Left ventricle myocardium inferior (tissue), 1 donor: ENCODE measurements at places on chromosomes 16 and 17.

- H3K36me3 ChIP-seq = no peaks in the 10 kb centered on the region
- no peaks in the 10 kb centered on the region for H3K27me3 ChIP-seq
- no peaks in the 10 kb centered on the region for H3K4me1 ChIP-seq
- H3K4me3 ChIP-seq = no peak overlapping the region
- no peak overlapping the region for H3K27ac ChIP-seq
Measured at GRCh38 chr16:82201351-82201750, 31.3 kb upstream of the MPHOSPH6 start.

DNA sequence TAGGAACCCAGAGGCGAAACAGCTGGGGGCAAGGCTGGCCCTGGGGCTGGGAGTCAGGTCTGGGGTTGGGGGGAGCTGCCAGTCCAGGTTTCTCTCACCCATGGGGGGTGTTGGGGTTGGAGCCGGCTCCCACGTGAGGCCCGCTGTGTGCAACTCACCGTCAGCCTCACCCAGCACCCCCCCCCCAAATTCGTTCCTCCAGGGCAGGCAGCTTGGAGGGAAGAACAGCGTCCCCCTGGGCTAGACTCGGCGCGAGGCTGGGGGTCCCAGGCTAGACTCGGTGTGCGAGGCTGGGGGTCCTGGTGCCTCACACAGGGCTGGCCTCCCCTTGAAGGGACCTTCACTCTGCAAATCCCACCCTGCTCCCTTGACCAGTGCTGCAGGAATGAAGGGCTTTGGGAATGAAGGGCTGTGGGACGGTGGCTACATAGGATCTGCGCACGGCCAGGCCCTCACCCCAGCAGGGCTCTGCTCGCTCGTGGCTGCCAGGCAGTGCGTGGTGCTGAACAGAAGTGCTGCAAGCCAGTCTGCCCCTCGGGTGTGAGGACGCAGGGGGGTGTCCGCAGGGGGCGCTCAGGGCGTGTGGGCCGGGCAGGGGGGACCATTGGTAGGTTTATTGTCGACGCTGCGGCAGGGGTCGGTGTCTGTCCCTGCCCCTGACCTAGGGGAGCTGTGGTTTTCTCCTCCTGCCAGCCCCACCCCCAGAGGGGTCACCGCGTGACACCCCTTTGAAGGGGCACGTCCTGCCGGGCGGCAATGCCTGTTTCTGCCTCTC lies 74.7 kb downstream of the KLHDC4 start:
- peaks cover 49% of the 10 kb centered on the region for H3K27me3 ChIP-seq
- peaks cover 10% of the 10 kb centered on the region for H3K4me1 ChIP-seq
- H3K36me3 ChIP-seq = no peaks in the 10 kb centered on the region
- H3K4me3 ChIP-seq = peak overlapping the region; percentile 11
- no peak for DNase-seq

GRCh38 chr17:36755586-36755985 lies 154.2 kb downstream of the MRM1 start:
- H3K4me3 ChIP-seq = no peak overlapping the region
- no peaks in the 10 kb centered on the region for H3K4me1 ChIP-seq

GRCh38 chr16:30005341-30006094 lies 5.3 kb downstream of the DOC2A start:
- H3K27ac ChIP-seq = no peak overlapping the region
- DNase-seq = no peak
- H3K4me3 ChIP-seq = no peak overlapping the region
- H3K4me1 ChIP-seq = peaks cover 12% of the 10 kb centered on the region
- H3K27me3 ChIP-seq = peaks cover 27% of the 10 kb centered on the region
- peaks cover 13% of the 10 kb centered on the region for H3K36me3 ChIP-seq

- peaks cover 41% of the 10 kb centered on the region for H3K4me1 ChIP-seq
- DNase-seq = no peak
- no peaks in the 10 kb centered on the region for H3K27me3 ChIP-seq
- peak overlapping the region; percentile 95 for H3K4me3 ChIP-seq
- H3K36me3 ChIP-seq = no peaks in the 10 kb centered on the region
Measured at GRCh38 chr16:75433732-75434413, 570 bp upstream of the CFDP1 start.

- H3K27ac ChIP-seq = no peak overlapping the region
- H3K4me3 ChIP-seq = no peak overlapping the region
- peaks cover 94% of the 10 kb centered on the region for H3K36me3 ChIP-seq
Measured at GRCh38 chr17:64051153-64051552, 30.7 kb upstream of the ICAM2 start.

GRCh38 chr16:55212791-55213190 lies 111.2 kb upstream of the IRX6 start:
- no peaks in the 10 kb centered on the region for H3K36me3 ChIP-seq
- no peak overlapping the region for H3K27ac ChIP-seq
- H3K27me3 ChIP-seq = peaks cover 49% of the 10 kb centered on the region

GRCh38 chr17:31388351-31388750 lies 3.1 kb upstream of the RAB11FIP4 start:
- peaks cover 41% of the 10 kb centered on the region for H3K27me3 ChIP-seq
- no peak for DNase-seq
- H3K4me1 ChIP-seq = peaks cover 22% of the 10 kb centered on the region
- no peaks in the 10 kb centered on the region for H3K36me3 ChIP-seq
- no peak overlapping the region for H3K4me3 ChIP-seq

GRCh38 chr17:34582185-34582900 lies 3.0 kb downstream of the TMEM132E start:
- peaks cover 100% of the 10 kb centered on the region for H3K27me3 ChIP-seq
- H3K27ac ChIP-seq = no peak overlapping the region
- no peak for DNase-seq

- H3K4me1 ChIP-seq = peaks cover 71% of the 10 kb centered on the region
- no peak overlapping the region for H3K4me3 ChIP-seq
- no peak for DNase-seq
Measured at GRCh38 chr16:4517812-4518680, 20.5 kb downstream of the CDIP1 start.

- H3K36me3 ChIP-seq = no peaks in the 10 kb centered on the region
- DNase-seq = no peak
- no peaks in the 10 kb centered on the region for H3K4me1 ChIP-seq
- H3K4me3 ChIP-seq = no peak overlapping the region
- peaks cover 27% of the 10 kb centered on the region for H3K27me3 ChIP-seq
Measured at GRCh38 chr17:73867056-73867455, 222.8 kb upstream of the SDK2 start.

GRCh38 chr16:9091867-9092281 lies 430 bp downstream of the HAPSTR1 start:
- H3K4me3 ChIP-seq = peak overlapping the region; percentile 94
- H3K27me3 ChIP-seq = no peaks in the 10 kb centered on the region
- peak; percentile 49 for DNase-seq
- H3K27ac ChIP-seq = peak overlapping the region; percentile 100
